NCI-H2029 (cell line): ENCODE measurements at places on chromosomes 1 and 21.

DNA sequence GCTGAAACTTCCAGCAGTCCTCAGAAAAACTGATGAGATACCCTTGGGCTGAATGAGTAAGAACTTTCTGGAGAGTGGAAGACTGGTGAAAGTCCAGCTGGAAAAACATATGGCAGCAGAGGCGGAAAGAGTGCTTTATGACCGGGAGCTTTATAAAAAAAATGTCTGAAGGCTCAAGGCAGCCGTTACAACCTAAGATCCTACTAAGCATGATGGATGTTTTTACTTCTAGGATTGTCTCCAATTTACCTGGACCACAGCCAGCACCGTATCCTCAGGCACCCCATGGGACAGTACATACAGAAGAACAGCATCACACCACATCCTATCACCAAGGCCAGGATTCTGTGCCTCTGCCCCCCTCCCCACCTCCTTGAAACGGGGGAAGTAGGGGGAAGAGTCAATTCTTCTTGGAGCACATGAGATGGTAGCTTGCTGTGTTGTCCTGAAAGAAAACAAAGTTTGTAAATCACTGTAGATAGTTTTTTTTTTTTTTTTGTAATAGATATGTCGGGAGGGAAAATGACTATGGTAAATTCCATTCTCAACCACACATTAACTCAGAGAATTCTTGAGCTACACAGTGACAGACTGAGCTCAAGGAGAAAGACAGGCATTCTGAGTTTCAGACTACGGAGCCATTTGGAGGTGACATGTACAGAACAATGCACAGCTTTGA, 11.8 kb upstream of the IRF2BP2 start:
- no peak for DNase-seq

GRCh38 chr1:237879195-237879594, 11.5 kb downstream of the ZP4 start:
- DNase-seq, result no peak

DNA sequence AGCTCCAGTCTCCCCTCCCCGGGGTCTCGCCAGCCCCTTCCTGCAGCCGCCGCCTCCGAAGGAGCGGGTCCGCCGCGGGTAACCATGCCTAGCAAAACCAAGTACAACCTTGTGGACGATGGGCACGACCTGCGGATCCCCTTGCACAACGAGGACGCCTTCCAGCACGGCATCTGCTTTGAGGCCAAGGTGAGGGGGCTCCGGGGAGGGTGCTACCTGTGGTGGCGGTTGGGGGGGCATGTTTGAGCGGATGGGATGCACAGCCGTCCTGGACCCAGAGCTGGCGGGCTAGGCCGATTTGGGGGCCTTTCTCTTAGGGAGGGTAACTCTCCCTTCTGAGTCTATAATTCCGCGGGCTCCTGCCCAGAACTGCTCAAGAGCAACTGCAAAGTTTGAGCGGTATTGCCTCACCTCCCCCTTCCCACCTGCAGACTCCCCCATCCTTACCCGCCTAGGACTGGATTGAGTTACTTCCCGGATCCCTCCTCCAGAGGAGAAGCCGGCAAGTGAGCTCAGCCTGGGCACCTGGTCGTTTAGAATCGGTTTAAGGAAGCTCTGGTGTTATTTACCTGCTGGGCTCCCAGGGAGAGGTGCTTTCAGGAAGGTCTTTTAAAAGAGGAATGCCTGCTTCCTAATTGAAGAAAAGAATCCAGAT, 730 bp downstream of the NOS1AP start:
- peak; percentile 29 for DNase-seq

GRCh38 chr1:41286486-41286885, 44.4 kb upstream of the SCMH1 start:
- peak; percentile 42 for DNase-seq

- DNase-seq, result no peak
Measured at GRCh38 chr21:46210378-46211136, 18.0 kb downstream of the LSS start.

DNA sequence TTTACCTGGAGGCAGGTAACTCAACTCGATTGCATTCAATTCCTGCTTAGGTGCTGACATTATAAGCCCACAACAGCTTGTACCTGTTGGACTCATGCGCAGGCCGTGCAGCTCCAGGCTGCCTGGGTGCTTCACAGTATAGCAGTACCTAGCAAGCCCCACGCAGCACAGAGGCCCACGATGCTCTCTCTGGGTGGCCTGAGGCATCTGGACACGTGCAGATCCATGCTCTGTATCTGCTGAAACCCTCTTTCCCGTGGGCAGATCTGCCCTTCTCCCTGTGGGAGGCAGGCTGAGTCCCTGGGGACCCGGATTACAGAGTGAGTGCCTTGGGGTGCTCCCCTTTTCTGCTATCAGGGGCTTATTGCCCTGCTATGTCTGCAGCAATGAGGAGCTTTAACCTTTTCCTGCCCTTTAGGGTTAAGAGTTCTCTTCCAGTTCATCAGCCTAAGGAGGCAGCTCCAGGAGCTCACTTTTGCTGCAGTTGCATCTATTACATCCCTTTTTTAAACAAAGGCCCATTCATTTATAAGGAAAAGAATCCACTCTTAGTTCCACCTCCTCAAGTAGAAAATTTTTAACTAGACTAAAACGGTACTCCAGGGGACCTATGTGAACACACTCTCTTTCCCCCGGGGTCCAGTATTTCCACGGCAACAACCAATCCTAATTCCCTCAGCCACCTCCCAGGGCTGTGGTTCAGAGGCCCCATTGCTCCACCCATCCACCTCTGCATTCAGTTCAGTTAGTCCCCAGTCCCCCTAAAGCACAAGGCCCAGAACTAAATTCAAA, 19.3 kb downstream of the ITPKB start:
- no peak for DNase-seq

GRCh38 chr1:46486432-46487015, 3.1 kb upstream of the DMBX1 start:
- DNase-seq, result no peak

DNA sequence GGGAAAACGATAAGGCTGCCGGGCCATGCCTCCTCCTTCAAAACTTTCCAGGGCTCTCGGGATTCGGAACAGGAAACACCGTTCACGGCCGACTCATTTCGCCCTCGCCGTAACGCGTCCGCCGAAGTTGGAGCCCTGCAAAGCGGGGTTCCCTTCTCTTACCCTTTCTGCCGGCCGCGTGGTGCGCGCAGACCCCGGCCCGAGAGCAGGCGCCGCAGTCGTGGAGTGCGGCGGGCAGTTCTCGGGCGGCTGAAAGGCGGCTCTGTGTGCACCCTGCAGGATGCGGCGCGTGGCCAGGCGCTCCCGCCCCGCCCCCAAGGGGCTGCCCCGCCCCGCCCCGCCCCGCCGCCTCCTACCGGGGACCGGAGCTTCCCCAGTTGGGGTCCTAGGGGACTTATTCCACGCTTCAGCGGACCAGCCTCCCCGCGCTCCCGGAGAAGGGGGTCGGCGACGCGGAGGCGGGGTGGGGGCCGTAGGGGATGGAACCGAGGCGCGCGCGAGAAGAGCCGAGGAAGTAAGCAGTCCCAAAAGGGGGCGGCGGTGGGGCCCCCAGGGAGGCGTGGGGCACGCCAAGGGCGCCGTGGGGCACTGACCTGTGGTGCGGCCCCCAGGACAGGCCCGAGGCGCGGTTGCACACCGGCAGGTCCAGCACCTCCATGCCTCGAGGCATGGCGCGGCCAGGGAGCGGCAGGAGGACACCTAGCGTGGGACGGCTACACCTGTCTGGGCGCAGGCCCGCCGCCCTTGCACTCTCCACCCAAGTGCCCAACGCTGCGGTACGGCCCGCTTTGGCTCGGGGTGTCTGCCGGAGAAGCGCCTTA, at the start of gene MCOLN2:
TSS of gene MCOLN2 (minus strand) at position 268 of the 821 bp plus-strand sequence. CDS start at position 27, 241 bp downstream.
- no peak for DNase-seq

GRCh38 chr1:30302858-30303257, 420.5 kb downstream of the MATN1 start:
- peak; percentile 82 for DNase-seq

GRCh38 chr1:69086148-69086547, 481.6 kb upstream of the LRRC7 start:
- no peak for DNase-seq

GRCh38 chr21:34761758-34762330, 93.0 kb downstream of the CLIC6 start:
- DNase-seq, result no peak

GRCh38 chr1:239558991-239559390, 172.6 kb downstream of the CHRM3 start:
- DNase-seq, result no peak

GRCh38 chr1:87305762-87306161, 22.9 kb upstream of the LMO4 start:
- DNase-seq, result no peak

GRCh38 chr21:40331172-40331571, 463.9 kb downstream of the PCP4 start:
- DNase-seq, result no peak

DNA sequence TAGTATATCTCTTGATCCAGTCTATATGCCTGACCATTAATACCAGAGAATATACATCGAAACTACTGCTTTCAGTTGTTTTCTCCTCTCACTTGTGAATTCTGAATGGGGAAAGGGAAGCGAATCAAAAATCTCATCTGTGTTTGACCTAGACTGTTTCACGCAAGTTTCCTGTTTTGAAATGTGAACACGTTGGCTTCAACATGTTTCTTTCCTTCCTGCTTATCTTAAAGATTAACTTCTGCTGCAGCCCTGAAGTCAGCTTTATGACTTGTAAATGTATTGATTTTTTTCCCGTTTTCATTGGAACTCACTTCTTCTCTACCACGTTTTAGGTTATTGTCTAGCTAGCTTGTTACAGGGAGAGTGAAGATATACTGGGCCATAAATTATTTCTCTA, 49.9 kb downstream of the SNX27 start:
- DNase-seq, result no peak
